ENCODE measurements at places on chromosomes 4 and X.
A peak's percentile ranks its signal among the peaks of the same experiment; 100 is the strongest.

DNA sequence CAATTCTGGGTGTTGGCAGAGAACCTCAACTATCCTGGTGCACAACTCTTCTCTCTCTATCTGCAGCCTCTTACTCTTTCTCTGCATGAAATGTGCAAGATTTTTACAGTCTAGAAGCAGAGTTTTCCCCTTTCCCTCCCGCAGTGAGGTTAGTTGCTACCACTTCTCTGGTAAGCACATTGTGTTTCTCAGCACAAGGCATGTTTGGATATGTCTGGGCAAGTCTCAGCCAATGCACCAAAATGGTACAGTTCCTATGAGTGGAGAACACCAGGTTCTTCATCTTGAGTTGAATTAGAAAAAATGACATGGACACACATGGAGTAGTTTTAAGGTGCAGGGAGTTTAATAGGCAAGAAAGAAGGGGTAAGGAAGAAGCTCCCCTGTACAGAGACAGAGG, 187.0 kb downstream of the CCNG2 start:
- DNase-seq, result no peak

DNA sequence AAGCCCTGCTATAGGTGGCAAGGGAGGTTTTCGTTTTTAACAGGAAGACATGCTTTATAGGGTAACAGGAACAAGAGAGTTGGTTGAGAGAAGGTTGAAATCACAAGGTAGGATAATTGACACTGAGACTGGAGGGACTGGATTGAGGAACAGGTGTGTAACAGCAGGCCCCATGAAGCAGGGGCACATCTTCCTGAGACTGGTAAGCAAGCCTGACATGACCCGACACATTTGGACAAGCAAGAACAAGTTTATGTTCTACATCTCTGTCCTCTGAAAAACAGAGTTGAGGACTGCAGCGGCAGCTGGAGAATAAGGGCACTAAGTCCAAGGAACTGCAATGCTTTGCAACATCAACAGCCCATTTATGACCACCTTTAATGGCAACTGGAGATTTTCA, 5.2 kb downstream of the RPS4X start:
- no peak for DNase-seq

DNA sequence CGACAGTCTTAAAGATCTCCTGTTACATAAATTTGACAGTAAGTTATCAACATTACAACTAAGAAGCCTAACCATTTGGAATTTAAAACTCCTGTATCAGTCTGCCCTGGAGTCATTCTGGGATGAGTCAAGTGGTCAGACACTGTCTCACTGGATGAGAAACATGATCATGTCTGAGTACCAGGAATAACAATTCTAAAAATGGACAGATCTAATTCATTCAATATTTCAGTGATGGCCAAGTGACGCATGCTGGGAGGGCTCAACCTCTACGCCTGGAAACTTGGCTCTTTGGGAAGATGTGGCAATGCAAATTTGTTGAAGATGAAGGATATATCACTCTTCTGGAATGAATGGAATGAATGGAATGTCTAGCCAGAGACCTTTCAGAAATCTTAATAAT, 1427.2 kb downstream of the STIM2 start:
- no peak for DNase-seq

DNA sequence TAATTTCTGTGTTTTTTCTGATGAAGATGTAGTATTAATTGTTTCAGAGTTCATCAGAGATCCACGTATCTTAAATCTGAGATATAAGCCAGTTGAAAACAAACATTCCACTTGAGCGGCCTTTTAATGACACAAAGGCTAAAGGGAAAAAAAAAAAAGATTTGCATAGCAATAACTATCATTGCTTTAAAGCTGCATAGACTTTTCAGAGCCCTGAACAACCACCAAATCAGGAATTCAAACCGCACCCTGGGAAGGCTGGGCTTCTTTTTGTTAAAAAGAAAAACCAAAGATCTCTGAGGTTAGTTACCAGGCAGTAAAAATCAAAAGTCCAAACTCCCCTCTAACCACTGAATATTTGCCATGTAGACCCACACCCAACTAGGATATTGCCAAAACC, 206.0 kb downstream of the HHIP start:
- no peak for DNase-seq

GRCh38 chr4:183409934-183410333, 34.5 kb upstream of the CDKN2AIP start:
- no peak for DNase-seq

- no peak for DNase-seq
Measured at GRCh38 chrX:36577006-36577405, 431.2 kb upstream of the FAM47C start.

GRCh38 chr4:128861856-128862518, 52.5 kb downstream of the JADE1 start:
- no peak for DNase-seq

DNA sequence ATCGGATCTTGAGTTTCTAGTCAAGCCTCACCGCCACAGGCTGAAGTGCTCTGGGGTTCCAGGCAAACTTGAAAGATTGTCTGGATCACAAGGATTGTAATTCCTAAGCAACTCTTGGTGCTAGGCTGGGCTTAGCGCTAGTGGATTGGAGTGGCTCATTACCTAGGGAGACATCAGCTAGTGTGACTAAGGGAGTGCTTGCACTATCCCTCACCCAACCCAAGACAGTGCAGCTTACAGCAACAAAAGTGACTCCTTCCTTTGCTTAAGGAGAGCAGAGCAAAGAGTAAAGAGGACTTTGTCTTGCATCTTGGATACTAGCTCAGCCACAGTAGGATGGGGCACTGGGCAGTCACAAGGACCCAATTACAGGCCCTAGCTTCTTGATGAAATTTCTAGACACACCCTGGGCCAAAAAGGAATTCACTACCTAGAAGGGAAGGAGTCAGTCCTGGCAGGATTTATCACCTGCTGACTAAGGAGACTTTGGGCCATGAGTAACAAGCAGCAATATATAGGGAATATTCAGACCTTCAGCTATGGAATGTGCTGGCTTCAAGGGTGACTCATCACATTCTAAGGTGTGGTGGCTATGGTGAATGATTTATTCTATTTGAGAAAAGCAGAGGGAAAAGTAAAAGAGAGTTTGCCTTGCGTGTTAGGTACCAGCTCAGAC, 1212.4 kb downstream of the PCDH18 start:
- DNase-seq, result no peak

DNA sequence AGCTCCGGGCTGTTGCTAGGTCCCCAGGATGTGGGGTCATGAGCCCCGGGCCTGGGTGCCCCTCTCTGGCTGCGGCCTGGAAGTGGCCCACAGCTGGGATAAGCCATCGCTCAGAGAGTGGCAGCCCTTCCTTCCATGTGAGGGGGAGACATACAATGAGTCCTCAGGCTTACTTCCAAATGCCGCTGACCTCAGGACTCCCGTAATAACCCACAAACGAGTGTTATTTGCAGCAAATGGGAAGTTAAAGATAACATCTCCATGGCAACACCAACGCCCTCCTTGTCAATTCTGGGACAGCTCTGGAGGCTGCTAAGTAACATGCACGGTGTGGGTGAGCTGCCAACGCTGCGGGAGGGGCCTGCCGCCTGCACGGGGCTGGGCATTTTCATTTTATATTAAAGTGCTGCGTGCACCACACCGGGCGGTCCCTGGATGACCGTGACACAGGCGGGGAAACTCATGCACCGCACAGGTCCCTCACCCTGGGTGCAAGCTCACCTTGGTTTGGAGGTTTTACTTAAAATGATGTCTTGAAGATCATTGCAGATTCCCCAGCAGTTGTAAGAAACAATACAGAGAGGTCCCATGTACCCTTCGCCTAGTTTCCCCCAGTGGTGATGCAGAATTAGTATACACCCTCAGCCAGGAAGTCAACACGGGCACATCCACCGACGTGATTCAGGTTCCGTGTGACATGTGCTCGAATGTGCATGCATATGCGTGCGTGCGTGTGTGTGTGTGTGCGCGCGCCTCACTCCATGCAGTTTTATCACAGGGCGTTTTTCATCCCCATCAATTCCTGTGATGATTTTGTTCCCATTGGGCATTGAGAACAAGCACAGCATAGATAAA, 79.4 kb downstream of the ABLIM2 start:
- DNase-seq, result no peak

GRCh38 chr4:16573206-16573605, 325.2 kb downstream of the LDB2 start:
- DNase-seq, result no peak

DNA sequence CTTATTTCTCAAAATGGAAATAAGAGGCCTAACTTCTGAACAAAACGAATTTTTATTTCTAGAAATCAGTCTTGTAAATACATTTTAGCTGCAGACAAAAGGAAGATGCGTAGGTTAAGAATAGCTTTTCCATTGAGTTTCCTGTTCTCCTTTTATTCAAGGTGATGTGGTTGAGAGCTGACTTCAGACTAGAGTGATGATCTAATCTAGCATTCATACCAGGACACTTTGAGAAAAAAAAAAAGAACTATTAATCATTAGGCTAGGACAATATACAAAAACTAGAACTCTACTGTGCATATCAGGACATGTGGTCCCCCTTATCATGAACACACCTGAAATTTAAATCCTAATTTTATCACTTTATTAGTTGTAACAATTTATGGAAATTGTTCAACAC, 884.5 kb upstream of the EPHA5 start:
- no peak for DNase-seq

GRCh38 chrX:102711872-102712215, 404 bp upstream of the GPRASP2 start:
- no peak for DNase-seq

GRCh38 chrX:19555683-19556082, 40.4 kb upstream of the MAP3K15 start:
- DNase-seq, result no peak

DNA sequence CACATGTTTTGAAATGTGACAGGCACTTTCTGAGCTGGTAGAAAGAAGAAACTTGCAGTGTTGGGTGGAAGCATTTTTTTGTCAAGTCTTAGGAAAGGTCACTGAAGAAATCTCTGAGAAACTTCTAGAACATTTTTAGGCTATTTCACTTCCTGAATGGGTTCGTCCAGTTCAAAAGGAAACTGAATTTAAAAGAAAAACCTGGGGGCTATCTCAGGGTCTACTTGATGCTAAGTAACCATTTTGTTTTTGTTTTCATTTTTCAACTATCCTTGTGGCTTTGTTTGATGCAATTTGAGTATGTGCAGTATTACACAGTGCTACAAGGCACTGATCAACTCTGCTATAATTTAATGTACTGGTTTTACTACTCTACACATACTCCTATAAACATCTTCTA, 34.0 kb upstream of the AMOT start:
- DNase-seq, result no peak

DNA sequence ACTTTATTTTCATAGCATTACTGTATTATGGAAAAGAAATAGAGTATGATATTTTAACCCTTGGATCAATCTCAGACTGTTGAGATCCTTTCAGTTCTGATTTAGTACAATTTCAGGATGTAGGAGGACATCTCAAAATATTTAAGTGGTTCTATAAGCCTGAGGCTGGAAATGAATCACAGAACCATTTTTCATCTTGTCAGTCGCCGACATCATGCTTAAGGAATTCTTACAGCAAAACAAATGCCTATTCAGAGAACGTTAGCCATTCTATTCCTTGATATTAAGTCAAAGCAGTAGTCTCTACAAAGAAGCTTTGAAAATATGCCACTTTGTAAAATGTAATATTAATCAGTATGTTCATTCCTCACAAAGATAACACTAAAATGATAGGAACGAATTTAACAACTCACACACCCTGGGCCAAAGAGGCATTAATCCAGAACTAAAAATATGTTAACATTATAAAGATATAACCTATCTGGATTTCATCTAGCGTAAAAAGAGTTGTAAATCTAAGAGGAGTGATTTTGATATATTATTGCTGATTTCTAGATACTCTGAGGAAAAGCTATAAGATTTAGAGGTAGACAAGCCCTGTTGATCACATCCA, 152.0 kb downstream of the GASK1B start:
- no peak for DNase-seq

GRCh38 chr4:140071806-140072205, 82.2 kb downstream of the MAML3 start:
- peak; percentile 24 for DNase-seq

DNA sequence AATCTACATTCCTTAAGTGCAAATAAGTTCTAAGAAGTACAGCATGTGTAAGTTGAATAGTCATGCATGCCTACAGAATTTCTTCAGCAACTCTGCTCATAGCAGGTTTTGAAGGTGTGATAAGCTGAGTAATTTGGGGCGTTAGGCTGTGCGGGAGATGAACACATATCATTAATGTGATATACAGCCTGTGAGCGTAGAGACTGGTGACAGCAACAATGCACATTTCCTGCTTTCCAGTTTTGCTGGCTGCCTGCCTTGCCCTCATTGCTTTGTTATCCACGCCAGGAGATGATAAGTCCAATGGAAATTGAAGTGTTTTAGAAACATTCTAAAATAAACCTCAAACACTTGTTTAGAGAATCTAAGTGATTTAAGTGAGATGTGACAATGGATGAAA, 1709.4 kb downstream of the ARAP2 start:
- DNase-seq, result no peak

GRCh38 chr4:168868044-168868781, 141.8 kb downstream of the CBR4 start:
- no peak for DNase-seq

DNA sequence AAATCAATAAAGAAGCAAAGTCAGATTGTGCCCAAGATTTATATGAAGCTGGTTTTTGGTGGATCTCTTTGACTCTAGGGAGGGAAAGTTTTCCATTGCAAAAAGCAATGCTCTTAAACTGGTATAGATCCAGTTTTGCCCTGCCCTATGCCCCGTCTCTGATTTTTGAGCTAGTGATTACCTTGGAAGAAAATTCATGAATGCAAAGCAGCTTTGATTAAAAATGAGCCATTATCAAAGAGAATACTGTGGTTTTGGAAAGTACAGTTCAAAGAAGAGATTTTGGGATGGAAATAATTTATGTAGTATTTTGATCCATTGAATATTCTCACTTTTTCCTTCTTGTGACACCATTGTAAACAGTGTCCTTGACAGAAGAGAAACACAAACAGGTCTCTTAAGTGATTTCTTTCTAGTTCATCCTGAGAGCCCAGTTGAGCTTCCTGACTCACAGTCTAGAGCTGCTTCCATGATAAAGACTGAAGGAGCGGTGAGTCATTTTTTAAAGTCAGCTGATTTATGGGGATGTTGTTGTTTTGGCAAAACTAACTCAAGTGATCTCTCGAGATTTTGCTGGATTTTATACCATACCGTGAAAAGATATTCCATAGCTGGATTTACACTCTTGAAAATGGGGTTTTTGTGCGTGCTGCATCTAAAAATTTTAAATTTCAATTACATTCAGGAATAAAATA, 76.7 kb downstream of the AFF1 start:
- DNase-seq, result no peak

GRCh38 chr4:188002751-188003150, 7.2 kb downstream of the ZFP42 start:
- DNase-seq, result no peak

GRCh38 chr4:56513517-56513916, 7.9 kb downstream of the ARL9 start:
- no peak for DNase-seq

DNA sequence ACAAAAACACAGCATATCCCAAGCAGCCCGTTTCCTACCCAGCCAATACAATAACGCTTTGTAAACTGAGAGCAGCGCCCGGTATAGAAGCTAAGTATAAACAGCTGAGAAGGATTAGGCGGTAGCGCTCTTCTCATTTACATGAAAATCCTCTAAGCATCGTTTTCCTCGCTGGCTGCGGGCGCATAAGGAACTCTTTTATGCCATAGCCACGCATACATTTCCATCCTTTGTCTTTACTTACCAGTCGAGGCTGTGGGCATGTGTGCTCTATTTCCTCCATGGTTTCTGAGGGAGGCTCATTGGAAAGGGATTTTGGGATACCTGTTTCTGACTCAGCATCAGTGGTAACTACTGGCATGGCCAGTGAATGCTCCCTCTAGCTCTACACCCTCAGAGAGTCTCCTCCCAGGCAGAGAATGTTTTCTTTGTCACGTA, 383 bp downstream of the PCYT1B start:
- no peak for DNase-seq
